ENCODE measurements at places on chromosomes 13 and 19. TPM values are rescaled to one million over a fixed set of nuclear protein-coding genes. Genes with fewer than 3 reads are reported as not detected.

DNA sequence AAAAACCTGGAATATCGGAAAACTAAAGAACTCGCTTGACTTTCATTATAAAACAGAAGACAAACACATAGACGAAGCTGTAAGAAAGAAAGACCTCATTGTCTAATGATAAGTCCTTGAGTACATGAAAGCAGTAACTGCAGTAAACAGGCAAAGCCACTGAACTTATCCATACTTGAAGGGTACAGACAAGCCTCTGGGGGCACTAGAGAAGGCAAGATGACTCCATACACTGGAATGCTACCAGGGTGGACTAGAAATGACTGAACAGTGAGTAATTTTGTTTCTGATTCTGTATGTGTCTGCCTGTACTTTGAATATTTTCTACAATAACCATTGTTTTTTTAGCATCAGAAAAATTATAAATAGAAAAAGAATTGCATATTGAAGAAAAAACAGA is 507.9 kb downstream of the UQCRFS1 start:
- H3K27ac ChIP-seq: no peak overlapping the region
- no peak overlapping the region for H3K4me3 ChIP-seq
- no peaks in the 10 kb centered on the region for H3K27me3 ChIP-seq

- peaks cover 6% of the 10 kb centered on the region for H3K36me3 ChIP-seq
- H3K4me1 ChIP-seq: peaks cover 46% of the 10 kb centered on the region
- no peak overlapping the region for H3K27ac ChIP-seq
- no peak overlapping the region for H3K4me3 ChIP-seq
- H3K27me3 ChIP-seq: no peaks in the 10 kb centered on the region
- DNase-seq: no peak
Observed at GRCh38 chr13:23325191-23325590, 108.3 kb downstream of the SACS start.

DNA sequence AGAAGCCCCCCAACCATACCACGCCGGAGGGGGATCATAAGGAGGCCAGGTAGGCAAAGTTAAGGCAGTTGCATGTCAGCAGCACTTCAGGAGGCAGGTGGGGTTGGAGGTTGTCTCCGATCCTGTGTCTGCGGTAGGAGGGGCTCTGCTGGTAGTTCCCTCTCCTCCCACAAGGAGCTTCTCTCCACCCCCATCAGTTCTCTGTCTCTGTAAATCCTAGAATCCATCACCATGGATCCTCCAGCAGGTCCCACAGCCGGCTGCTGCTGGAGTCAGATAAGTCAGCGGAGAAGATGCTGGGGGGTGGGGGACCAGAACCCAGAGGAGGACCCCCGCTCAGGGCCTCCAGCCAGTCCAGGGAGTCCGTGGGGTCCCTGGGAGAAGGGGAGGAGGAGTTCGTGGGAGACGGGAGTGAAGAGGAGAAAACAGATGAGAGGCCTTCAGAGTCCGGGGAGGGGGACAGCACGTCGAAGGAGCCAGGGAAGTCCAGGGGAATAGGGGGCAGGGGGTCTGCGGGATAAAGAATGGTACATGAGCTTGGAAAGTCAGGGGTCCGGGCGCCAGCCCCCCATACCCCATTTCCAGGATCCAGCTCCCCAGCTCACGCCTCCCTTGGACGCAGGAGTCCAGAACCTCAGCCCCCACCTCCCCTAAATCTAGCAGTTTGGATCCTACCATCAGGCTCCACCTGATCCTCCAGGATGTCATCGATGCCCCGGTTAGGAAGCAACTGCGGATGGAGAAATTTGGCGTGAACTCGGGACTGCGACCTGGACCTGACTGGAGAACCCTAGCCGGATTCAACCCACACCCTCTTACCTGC is 6.3 kb downstream of the MAMSTR start:
- H3K4me1 ChIP-seq: peaks cover 8% of the 10 kb centered on the region
- DNase-seq: no peak
- H3K4me3 ChIP-seq: peak overlapping the region; percentile 78
- no peaks in the 10 kb centered on the region for H3K36me3 ChIP-seq

The TNNI3 gene
- total RNA-seq: not detected

- H3K27me3 ChIP-seq: peaks cover 7% of the 10 kb centered on the region
- H3K36me3 ChIP-seq: no peaks in the 10 kb centered on the region
- no peak for DNase-seq
- no peaks in the 10 kb centered on the region for H3K4me1 ChIP-seq
- H3K4me3 ChIP-seq: no peak overlapping the region
Observed at GRCh38 chr13:111414341-111414740, 93.9 kb downstream of the TEX29 start.

The KLK3 gene
- total RNA-seq: not detected

- DNase-seq: no peak
- H3K27ac ChIP-seq: no peak overlapping the region
- no peak overlapping the region for H3K4me3 ChIP-seq
- no peaks in the 10 kb centered on the region for H3K36me3 ChIP-seq
- no peaks in the 10 kb centered on the region for H3K4me1 ChIP-seq
- H3K27me3 ChIP-seq: peaks cover 6% of the 10 kb centered on the region
Observed at GRCh38 chr13:97574926-97575325, 141.0 kb downstream of the RAP2A start.

All from activated T-helper 1 cell treated with anti-CD3 and anti-CD28 coated beads, Interleukin-12 subunit alpha, Interleukin-12 subunit beta, Interleukin-2, Interleukin-4 antibody, amounts not matched to agents 30 ng/mL and 10 ng/mL and 1 ng/mL, durations not matched to agents 14 hours and 24 hours and 36 hours (primary cell).